Dermis microvascular lymphatic vessel endothelial cell (primary cell): ENCODE measurements at places on chromosomes 7 and 10. TPM values are rescaled to one million over a fixed set of nuclear protein-coding genes. Genes with fewer than 3 reads are reported as not detected.
A peak's percentile ranks its signal among the peaks of the same experiment; 100 is the strongest.

GRCh38 chr10:72285972-72286521, 12.3 kb downstream of the DDIT4 start:
- DNase-seq = no peak

GRCh38 chr7:11235491-11235890, 261.8 kb downstream of the PHF14 start:
- no peak for DNase-seq

GRCh38 chr7:97973206-97973658, 16.8 kb downstream of the OCM2 start:
- DNase-seq = no peak

DNA sequence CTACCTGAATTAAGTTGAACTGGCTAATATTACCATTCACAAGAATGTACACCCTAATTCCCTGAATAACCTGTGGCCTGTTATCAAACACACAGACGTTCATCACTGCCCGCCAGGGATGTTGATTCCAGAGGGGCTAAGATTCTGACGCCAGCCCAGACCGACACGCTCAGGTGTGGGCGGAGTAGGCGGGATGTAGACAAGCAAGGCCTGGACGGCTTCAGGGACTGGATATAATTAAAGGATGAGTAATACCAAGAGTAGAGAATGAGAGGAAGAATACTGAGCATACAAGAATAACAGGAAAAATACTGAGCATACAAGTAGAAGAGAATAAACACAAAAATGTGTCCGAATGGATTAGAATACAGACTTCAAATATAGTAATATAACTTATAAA, 29.0 kb downstream of the CUBN start:
- DNase-seq = peak; percentile 85

GRCh38 chr7:149720372-149721083, 52.9 kb downstream of the ZNF467 start:
- no peak for DNase-seq

PKD2L1 gene
- total RNA-seq = not detected in 2 replicates
